ENCODE measurements at places on chromosomes 11 and 22.

DNA sequence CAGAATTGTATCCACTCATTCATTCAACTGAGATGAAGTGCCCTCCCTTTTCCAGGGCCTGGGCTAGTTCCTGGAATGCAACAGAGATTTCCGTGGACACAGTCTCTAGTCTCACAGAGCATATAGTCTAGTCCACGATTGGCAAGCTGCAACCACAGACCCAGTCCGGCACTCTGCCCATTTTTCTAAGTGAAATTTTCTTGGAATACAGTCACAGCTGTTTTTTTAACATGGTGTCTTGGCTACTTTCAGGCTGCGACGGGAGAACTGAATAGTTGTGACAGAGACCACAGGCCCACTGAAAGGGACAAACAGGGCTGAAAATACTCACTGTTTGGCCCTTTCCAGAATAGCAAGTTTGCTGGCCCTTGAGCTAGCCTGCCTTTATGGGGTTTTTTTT, 29.2 kb downstream of the ALG12 start:
- no peak for DNase-seq

DNA sequence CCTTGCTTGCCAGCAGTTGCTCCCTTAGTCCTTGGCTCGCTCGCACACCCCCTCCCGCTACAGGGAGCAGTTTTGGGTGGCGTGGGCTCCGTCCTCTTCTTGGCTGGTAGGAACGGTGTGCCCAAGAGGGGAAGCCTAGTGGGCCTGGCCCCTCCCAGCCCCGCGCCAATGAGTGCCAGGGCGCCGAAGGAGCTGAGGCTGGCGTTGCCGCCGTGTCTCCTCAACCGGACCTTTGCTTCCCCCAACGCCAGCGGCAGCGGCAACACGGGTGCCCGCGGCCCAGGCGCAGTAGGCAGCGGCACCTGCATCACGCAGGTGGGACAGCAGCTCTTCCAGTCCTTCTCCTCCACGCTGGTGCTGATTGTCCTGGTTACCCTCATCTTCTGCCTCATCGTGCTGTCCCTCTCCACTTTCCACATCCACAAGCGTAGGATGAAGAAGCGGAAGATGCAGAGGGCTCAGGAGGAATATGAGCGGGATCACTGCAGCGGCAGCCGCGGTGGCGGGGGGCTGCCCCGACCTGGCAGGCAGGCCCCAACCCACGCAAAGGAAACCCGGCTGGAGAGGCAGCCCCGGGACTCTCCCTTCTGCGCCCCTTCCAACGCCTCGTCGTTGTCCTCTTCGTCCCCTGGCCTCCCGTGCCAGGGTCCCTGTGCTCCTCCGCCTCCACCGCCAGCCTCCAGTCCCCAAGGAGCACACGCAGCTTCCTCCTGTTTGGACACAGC, 1.6 kb downstream of the C11orf87 start:
- DNase-seq: no peak

DNA sequence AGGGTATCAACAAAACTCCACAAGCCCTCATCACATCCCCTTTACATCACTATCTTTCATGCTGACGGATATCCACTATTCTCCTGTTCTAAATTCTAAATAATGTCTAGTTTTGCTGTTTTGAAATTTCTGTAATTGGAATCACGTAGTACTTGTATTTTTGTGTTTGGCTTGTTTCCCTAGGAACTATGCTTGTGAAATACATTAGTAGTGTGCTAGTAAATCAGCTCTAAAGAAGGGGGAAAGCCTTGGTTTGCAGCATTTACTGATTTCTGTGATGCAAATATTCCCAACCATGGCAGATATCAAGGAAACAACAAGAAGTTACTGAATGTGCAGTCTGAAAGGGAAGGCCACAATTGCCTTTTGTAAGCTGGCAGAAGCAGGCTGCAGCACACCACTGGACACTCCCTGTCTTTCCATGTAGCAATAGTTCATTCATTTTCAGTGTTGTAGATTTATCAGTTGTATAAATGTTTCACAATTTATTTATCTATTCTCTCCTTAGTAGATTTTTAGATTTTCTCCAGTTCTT, 4.7 kb upstream of the FOLH1 start:
- DNase-seq: no peak

- DNase-seq: no peak
These were observed 133.0 kb upstream of the C11orf58 start for GRCh38 chr11:16605389-16605893.

DNA sequence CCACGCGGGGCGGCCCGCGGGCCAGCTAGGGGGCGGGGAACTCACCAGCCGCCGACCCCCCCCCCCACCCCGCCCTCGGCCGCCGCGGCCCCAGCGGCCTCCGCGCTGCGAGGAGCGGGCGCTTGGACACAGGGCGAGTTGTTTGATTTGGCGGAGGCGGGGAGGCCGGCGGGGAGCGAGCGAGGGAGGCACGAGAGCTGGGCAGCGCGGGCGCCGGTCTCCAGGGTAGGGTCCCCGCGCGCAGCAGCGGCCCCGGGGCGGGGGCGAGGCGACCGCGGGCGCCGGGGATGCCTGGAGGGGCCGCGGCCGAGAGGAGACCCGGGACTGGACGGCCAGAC, 64.4 kb downstream of the NAV2 start:
- no peak for DNase-seq

DNA sequence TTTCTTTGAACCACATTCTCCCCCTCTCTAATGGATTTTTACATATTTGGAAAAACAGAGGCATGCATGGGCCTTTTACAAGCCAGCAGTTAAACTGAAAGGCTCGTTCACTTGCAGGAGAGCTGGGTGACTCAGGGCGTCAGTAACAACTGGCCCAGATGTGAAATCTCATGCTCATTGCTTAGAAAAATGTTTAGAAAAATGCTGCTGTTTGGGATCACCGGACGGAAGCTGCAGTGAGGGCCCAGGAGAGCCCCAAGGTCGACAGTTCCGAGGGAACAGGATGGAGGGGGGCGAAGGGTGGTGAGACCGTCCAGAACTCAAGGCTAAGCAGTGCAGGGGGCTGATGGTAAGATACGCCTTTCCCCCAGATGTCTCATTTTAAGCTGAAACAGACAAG, 41.7 kb upstream of the SMTN start:
- DNase-seq: no peak

- no peak for DNase-seq
These were observed 20.1 kb downstream of the SUN2 start for GRCh38 chr22:38735465-38736256.

DNA sequence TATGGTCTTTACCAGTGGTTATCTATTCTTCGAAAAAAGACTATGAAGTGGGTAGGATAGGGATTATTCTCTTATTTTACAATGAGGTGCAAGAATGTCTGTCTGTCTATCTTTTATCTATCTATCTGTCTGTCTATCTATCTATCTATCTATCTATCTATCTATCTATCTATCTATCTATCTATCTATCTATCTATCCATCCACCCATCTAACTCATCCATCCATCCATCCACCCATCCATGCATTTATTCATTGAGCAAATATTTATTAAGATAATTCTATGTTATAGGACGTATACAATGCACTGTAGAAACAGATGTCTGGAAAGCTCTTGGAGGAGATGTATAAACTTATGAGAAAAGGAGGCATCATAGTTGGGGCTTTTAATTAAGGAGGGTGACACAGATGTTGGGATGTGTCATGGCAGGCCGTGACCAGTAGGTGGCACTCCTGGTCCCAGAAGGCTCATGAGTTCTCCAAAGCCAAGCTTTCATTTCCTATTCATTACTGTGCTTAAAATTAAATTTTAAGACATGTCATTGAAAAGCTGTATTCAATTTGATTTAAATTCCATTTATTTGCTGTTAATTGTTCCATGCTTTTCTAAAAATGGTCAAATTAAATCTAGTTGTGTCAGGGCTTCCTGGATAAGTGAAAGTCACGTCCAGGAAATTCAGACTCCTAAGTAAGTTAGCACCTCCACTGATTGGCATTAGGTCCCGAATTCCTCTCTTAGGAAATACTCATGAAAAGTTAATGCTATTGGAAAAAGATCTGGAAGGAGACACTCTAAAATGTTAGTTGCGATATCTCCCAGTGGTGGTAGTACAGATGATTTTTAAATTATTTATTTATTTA, 19.0 kb upstream of the E2F8 start:
- DNase-seq: peak; percentile 14

- no peak for DNase-seq
These were observed 120.4 kb downstream of the PHF21B start for GRCh38 chr22:44889255-44889878.

DNA sequence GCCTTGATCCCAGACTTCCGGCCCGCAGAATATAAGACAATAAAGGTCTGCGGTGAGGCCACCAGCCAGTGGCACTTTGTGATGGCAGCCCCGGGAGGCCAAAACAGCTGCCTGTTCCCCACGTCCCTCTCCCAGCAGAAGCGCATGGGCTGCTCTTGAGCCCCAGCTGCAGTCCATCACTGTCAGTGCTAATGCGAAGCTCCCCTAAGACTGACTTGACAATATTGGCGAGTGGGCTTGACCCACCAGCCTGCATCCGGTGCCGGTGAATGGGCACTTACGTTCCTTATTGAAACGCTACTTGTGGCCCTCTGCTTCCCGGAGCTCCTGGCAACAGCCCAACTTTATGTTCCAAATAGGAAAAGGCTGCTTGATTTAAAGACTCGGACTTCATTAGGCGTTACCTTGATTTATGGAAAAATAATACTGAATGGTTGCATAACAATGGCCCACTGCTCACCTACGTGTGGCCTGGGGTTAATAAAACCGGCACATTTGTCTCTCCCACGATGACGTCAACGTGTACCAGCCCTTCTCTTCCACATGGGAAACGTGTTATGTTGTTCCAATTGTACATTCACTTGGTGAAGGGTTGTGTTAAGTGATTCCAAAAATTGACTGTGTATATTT, 93.4 kb upstream of the SEPTIN5 start:
- no peak for DNase-seq

DNA sequence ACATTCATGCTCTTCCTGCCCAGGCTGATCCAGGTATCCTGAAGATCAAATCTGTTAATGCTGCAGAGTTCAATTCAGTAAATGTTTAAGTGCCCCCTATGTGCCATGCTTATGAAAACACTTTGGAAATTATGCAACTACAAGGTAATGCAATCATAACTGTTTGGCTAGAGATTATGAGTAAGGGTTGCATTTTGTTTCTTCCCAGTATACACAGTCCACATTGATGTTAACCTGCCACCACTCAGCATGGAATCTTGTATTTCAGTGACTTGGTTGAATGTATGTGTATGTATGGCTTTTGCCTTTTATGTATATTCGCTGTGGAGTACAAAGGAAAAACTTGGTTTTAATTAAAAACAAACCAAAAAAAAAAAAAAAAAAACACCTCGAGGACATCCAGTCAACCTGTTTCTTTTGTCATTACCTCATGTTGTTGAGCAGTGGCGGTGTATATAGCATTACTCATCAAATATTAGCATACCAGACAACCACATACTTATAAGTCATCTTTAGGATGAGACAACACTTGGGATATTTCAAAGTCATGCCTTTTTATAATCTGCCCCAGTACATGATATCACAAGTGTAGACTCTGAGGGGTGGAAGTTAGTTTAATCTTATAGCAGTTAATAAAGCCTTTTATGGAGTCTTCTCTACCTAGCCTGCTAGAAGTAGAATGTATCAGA, 86.1 kb upstream of the HORMAD2 start:
- DNase-seq: no peak

DNA sequence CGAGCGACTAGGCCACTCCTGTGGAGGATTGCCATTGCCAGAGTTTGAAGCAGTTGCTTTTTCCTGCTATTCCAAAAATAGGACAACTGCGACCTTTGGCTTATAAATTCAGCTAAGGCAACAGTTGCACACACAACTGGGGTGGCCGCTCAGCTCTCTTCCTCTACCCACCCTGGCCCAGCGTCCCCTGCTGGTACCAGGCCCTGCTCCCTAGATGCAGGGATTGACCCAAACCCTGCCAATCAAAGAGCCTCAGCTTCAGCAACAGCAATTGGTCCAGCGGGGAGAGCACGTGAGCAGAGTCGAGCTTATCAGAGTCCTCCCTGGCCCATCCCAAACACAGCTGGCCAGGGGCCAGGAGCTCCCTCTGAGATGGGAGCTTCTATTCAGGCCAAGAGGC, 22.0 kb upstream of the CABP2 start:
- no peak for DNase-seq

GRCh38 chr11:3080733-3081385, 23.6 kb upstream of the CARS1 start:
- DNase-seq: no peak

DNA sequence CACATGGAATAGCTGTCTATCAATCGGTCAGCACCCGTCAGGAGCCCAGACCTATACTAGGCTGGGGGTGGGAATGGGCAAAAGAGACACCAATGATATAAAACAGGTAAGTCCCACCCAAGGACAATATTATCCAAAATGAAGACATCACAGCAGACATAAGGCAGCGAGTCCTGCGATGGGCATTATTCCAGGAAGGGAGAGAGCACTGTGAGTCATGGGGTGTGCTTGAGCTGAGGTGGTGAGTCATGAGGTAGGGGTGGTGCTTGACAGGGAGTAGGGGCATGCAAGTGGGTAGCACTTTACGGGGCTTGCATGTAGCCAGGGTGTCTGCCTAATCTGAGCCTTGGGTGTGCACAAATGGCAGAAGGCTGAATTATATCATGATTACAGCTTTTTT, 605.0 kb upstream of the CADM1 start:
- DNase-seq: no peak

- DNase-seq: no peak
These were observed 10.2 kb upstream of the CBX6 start for GRCh38 chr22:38881997-38882879.
